ENCODE measurements at places on chromosomes 16 and 17. TPM values are rescaled to one million over a fixed set of nuclear protein-coding genes. Genes with fewer than 3 reads are reported as not detected.

Gene KAT8
- 69.9 TPM for total RNA-seq

Gene LRRC75A
- total RNA-seq = 3.0 TPM

GRCh38 chr16:15816228-15816627, 40.6 kb downstream of the MYH11 start:
- H3K4me1 ChIP-seq = no peaks in the 10 kb centered on the region
- H3K36me3 ChIP-seq = no peaks in the 10 kb centered on the region
- H3K27me3 ChIP-seq = peaks cover 36% of the 10 kb centered on the region
- H3K4me3 ChIP-seq = no peak overlapping the region
- no peak for DNase-seq
- no peak overlapping the region for H3K27ac ChIP-seq

DNA sequence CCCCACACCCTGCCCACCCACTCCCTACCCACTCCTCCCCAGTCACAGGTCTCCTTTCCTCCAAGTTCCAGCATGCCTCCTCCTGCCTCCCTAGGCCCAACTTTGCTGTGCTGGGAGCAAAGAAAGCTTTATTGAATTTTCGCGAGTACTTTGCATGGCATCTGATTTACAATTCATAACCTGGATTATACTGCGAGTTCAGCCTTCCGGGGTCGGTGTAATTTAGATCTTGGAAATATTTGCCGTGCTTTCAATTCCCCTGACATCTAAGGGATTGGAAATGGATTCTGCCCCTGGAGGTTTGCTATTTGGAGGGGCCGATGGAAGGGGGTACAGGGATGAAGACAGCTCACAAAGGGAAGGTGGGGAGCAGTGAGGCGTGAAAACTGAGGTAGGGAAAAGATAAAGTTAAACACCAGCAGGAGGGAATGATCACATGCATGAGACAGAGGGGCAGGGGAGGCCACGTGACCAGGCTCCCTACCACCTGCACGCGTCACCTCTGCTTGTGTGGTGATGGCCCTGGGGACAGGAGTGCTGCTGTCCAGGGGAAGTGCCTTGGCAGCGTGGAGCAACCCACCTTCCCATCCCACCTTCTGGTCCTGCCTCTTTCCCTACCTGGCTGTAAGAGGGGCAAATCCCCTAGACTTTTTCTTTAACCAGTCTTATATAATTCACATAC, 132.3 kb upstream of the RPL38 start:
- no peaks in the 10 kb centered on the region for H3K4me1 ChIP-seq
- no peaks in the 10 kb centered on the region for H3K36me3 ChIP-seq
- no peak for DNase-seq
- H3K27ac ChIP-seq = no peak overlapping the region

DNA sequence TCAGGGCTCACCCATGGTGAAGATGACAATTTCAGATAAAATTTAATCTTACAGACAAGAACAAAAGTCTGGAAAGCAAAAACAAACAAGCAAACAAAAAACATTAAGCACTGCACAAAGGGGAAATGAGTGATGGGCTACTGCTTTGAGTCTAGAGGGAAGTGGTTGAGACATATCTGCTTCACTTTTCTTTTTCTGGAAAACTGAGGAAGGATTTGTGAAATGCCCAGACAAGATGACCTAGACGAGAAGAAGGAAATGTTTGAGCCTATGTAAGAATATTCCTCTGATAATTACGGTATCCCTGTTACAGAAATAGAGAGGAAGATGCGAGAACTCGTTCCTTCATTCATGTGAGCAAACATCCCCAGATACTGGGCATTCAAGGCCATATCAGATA, 11.5 kb upstream of the HYDIN start:
- no peaks in the 10 kb centered on the region for H3K36me3 ChIP-seq
- H3K4me1 ChIP-seq = peaks cover 22% of the 10 kb centered on the region
- H3K27ac ChIP-seq = no peak overlapping the region
- DNase-seq = no peak
- H3K27me3 ChIP-seq = peaks cover 7% of the 10 kb centered on the region

GRCh38 chr16:10182222-10183053, at the start of gene GRIN2A:
GRIN2A (minus strand) TSS chr16:10182428; CDS start chr16:10180411, 2,017 bp downstream.
- H3K27ac ChIP-seq = peak within 1 kb of the TSS; percentile 46
- peaks cover 35% of the 10 kb centered on the region for H3K4me1 ChIP-seq
- no peaks in the 10 kb centered on the region for H3K27me3 ChIP-seq
- peak within 1 kb of the TSS; percentile 82 for H3K4me3 ChIP-seq
- peaks cover 31% of the 10 kb centered on the region for H3K36me3 ChIP-seq
